ENCODE measurements at places on chromosomes 11 and 22. TPM values are rescaled to one million over a fixed set of nuclear protein-coding genes. Genes with fewer than 3 reads are reported as not detected.

Gene USP2
- total RNA-seq, result 5.1 TPM

Gene TRIM6
- total RNA-seq, result 5.8 TPM

GRCh38 chr11:85889676-85890579, 34.7 kb downstream of the CCDC83 start:
- no peak for DNase-seq

DNA sequence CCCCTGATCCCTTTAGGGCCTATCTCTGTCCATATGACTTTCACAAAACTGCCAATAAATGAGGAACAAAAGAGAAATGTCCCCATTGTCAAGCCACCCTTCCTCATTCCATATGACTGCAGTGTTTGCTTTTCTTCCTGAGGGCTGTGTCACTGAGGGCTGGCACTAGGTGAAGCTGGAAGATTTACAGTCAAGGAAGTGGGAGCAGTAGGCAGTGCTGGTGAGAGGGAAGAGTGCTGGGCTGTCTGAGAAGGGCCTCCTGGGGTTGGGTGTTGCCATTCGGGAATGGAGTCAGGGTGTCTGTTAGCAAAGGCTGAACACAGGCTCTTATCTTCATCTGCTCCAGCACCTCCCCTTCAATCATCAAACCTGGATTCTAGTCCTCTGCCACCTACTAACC, 30.9 kb downstream of the INSC start:
- no peak for DNase-seq

Gene SYT7
- 10.3 TPM for total RNA-seq

GRCh38 chr22:29470159-29470855, 9.7 kb upstream of the NEFH start:
- peak; percentile 72 for DNase-seq

- DNase-seq, result no peak
Measured at GRCh38 chr11:68942751-68943271, 38.0 kb downstream of the MRGPRD start.

DNA sequence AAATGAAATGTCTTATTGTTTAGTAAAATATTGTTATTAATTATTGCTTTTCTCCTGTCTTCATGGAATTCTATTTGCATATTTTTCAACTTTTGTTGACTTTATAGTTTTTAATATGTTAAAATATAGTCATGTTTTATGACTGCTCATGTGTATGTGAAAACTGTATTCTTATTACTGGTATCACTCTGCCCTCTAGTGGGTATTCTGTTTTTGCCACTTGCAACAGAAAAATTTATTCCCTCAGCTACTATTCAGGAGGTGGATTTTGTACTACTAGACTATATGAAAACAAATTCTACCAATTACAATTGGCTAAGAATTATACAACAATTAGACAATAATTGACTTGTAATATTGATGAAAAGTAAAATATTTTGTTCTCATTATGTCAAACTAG, 45.0 kb downstream of the OR4C6 start:
- no peak for DNase-seq

Gene CLNS1A
- 146 TPM for total RNA-seq

Gene KLHL35
- 0.55 TPM for total RNA-seq

DNA sequence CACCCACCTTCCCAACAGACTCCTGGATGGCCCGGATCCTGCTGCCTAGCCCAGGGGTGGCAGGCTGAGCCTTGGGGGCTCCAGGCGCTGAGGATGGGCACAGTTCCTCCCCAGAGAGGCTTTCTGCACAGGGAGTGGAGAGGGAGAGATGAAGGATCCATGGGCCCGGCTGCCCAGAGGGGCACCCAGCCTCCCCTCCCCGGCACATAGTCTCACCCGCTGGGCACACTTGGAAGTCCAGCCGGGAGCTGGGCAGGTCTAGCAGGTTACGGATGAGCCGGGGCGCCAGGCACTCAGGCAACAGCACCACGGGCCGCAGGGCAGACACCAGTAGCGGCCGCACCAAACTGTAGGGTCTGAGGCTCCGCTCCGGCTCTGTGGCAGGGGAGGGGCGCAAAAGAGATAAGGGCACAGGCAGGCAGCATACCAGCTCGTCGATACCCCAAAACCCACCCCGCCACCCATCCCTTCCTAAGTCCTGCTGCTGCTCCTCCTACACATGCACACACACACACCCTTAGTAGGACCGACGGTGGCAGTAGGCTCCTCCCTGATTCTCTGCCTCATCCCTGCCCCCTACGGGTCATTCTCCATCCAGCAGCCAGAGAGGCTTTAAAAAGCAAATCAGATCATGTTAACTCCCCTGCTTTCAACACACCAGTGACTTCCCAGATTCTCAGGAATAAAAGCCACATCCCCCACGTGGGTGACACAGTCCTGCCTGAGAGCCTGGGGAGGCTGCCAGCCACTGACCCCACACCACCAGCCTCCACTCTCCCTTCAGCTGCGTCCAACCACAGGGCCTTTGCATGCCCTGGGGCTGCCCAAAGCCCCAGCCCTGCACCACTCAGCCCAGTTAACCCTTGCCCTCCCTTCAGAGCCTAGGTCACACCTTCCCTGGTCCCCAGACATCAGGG, 6.5 kb upstream of the MFNG start:
- DNase-seq, result no peak

Gene OR5P2
- not detected for total RNA-seq

Gene POTEH
- total RNA-seq, result not detected

Gene UBQLNL
- total RNA-seq, result 0.79 TPM

Gene TST
- total RNA-seq, result 41.9 TPM

Gene PKDREJ
- not detected for total RNA-seq

DNA sequence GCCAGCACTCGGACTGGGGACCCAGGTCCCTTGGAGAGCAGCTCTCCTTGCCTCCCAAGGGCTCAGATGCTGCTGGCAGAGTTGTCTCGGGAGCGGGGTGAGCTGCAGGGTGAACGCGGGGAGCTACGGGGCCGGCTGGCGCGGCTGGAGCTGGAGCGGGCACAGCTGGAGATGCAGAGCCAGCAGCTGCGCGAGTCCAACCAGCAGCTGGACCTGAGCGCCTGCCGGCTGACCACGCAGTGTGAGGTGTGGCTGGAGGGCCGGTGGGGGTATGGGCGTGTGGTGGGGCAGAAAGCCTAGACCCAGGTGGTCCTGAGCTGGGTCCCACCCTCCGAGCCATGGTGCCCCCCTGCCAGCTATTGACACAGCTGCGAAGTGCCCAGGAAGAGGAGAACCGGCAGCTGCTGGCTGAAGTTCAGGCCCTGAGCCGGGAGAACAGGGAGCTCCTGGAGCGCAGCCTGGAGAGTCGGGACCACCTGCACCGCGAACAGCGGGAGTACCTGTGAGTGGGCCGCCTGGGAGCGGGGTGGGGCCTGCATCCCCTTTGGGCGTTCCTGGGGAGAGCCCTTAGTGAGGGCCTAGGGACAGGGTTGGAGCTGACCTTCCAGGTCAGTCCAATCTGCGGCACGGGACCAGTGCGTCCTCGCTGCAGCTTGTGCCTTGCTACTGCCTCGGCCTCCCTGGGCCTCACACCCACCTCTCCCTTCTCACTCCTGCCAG, 5.8 kb upstream of the RPS6KA4 start:
- DNase-seq, result no peak

Data from progenitor cell of endocrine pancreas (in vitro differentiated cells).